ENCODE measurements at places on chromosomes 5 and 9.

DNA sequence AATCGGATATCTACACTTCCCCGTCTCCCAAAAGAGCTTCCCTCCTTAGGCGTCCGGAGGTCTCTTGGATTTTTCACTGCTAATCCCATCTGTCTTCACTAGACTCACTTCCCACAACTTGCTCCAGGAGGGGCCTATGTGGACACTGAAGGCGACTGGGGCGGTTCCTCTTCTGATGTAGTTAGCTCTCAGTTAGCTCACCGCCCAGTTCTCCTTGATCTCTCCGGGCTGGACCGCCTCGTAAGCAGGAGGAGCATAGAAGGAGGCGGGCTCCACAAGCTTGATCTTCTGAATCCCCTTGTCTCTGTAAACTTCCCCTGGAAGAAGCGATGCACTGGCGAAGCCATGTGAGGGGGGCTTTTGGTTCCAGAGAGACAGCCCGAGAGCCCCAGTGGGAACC lies 112.0 kb upstream of the SELENOP start:
- no peak for DNase-seq

GRCh38 chr5:124655251-124655917 lies 91.1 kb downstream of the ZNF608 start:
- DNase-seq: no peak

DNA sequence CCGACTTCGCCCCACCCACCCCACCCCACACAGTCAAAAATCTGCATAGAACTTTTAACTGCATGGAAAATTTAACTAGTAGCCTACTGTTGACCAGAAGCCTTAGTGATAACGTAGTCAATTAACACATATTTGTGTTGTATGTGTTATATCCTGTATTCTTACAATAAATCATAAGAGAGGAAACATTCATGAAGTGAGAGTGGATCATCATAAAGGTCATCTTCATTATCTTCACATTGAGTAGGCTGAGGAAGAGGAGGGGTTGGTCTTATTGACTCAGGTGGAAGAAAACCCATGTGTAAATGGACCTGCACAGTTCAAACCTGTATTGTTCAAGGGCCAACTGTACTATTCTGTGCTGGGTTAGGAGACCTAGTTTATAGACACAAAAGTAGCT lies 31.4 kb downstream of the XPA start:
- no peak for DNase-seq

DNA sequence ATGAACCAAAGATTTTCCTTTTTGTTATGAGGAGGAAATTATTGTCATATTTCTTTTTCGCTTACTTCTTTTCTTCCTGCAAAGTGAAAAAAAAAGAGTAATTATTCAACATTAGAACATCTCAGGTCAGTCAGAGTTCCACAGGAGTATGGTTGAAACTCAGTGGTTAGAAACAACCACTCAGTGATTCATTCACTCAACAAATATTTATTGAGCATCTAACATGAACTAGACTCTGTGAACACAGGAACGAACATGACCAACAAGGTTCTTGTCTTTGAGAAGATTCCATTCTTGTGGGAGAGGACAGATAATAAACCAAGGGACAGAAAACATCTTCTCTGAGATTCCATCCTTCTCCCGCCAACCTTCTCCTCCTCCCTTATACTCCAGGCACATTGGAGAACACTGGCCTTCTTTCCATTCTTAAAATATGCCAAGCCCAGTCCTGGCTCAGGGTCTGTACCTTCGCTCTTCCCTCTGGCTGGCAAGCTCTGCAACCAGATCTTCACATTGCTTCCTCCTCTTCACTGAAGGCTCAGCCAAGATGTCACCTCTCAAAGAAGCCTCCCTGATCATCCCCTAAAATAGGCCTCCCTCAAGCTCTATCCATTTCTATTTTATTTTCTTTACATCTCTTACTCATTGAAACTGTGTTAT lies 6.8 kb upstream of the GRAMD2B start:
- DNase-seq: no peak

DNA sequence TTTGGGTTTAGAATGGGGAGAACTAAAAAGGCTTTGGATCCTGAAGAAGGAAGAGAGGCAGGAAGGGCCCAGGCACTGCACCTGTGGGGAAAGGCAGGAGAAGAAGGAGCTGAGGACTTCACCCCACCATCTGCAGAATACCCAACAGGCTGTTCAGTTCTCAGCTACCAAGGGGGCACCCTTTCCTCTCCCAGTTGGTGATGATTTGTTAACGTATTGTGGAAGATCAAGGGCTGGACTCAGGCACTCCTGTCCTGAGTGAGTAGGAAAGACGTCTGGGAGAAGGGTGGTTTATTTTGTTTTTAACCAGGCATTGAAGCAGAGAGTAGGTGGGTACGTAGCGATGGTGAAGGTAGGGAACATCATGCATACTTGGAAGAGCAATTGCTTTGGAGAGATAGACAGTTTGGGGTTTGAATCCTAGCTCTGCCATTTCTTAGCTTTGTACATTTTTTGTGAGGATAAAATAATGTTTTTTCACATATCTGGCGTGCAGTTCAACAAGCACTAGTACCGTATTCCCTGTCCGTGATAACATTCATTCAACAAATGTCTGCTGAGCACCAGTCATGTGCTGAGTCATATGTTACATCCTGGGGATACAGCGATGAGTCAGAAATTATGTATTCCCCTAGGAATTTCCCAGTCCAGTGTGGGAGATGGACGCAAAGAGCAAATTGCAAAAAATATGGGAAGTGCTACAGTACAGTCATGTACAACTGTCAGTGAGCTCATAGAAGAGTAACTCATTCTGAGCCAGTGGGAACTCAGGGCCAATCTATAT lies 2.1 kb downstream of the MSANTD3 start:
- DNase-seq: no peak

DNA sequence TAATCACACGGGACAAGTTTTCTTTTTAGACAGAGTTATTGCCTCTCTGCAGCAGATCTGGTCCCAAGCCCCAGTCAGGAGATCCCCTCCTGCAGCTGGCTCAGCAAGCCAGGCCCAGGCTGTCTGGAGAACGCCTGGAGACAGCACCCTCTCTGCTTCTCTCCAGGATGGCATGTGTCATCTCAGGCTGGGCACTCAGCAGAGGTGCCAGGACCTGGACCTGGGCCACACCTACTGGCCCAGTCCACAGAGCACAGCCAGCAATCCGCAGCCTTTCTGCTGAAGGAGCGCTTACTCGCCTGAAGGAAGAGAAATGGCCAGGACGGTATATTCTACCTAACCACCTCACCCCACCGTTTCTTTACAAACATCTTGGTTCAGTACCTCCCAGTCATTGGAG lies 4.7 kb upstream of the TBC1D9B start:
- no peak for DNase-seq

Measured in activated CD4-positive, alpha-beta T cell treated with anti-CD3 and anti-CD28 coated beads, Interleukin-2, amount 50 U/mL, for 1 hour (primary cell).